ENCODE measurements at places on chromosomes 6 and 20.

- DNase-seq = no peak
Measured at GRCh38 chr6:68726337-68726736, 91.3 kb downstream of the ADGRB3 start.

GRCh38 chr20:52847029-52847660 lies 125.0 kb upstream of the TSHZ2 start:
- no peak for DNase-seq

DNA sequence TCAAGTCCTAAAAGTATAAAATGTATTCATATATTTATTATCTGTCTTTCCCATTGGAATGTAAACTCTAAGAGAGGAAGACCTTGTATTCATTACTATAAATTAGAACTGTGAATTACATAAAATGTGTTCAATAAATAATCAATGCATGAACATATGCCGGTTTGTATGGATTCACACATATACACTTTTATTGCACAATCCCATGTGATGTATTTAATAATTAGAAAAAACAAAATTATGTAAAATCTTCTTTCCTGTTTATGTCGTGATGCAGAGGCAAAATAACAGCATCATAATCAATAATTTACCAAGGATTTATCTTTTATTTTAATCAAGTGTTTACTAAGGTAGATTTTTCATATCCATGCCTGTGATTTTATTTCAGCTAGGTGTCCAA lies 240.5 kb downstream of the KHDRBS2 start:
- no peak for DNase-seq

DNA sequence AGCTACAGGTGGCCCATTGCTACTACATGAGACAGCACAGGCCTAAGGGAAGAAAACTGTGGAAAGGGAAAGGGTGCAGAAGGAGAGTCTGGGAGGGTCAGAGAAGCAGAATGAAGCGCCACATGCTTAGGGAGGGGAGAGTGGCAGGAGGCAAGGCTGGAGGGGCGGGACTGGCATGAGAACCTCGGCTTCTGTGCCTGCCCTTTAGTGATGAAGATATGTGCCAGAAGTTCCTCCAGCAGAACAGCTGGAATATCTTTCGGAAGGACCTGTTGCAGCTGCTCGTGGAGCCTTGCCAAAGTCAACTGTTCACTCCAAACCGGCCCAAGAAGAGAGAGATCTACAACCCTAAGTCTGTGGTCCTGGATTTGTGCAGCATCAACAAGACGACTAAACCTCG lies 61.8 kb downstream of the CNBD2 start:
- no peak for DNase-seq

DNA sequence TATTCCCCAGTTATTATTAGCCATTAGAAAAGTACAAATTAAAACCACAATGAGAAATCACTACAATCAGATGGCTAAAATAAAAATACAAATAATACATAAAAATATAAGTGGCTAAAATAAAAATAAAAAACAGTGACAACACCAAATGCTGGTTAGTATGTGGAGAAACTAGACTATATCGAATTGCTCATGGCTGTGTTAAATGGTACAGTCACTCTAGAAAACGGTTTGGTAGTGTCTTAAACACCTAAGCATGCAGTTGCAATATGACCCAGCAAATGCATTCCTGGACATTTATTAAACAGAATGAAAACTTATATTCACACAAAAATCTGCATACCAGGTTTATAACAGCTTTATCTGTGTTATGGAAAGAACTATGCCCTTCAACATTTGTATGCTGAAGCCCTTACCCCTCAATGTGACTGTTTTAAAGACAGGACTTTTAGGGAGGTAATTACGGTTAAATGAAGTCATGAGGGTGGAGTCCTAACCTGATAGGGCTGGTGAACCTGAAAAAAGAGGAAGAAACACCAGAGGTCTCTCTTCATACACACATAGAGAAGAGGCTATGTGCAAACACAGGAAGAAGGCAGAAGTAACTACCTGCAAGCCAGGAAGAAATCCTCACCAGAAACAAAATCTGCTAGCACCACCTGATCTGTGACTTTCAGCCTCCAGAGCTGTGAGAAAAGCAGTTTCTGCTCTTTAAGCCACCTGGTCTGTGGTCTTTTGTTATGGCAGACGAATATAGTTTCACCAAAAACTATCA lies 84.9 kb downstream of the ASCC3 start:
- DNase-seq = no peak

DNA sequence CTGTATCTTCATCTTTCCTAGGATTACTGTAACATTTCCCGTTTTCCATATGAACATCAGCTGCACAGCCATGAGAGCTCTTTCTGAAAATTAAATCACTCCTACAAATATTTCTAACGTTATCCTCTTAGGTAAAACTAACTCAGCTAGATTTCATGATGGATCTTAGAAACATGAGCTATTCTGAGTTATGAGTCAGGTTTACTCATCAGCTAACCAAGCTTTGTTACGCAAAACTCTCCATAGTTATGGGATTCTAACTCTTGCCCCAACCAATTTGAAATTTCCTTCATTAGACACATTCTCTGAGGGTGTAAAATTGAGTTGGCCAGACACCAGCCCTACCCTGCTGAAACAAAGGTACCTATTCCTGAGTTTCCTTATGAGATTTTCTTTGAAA lies 14.0 kb downstream of the DEFB110 start:
- DNase-seq = no peak

DNA sequence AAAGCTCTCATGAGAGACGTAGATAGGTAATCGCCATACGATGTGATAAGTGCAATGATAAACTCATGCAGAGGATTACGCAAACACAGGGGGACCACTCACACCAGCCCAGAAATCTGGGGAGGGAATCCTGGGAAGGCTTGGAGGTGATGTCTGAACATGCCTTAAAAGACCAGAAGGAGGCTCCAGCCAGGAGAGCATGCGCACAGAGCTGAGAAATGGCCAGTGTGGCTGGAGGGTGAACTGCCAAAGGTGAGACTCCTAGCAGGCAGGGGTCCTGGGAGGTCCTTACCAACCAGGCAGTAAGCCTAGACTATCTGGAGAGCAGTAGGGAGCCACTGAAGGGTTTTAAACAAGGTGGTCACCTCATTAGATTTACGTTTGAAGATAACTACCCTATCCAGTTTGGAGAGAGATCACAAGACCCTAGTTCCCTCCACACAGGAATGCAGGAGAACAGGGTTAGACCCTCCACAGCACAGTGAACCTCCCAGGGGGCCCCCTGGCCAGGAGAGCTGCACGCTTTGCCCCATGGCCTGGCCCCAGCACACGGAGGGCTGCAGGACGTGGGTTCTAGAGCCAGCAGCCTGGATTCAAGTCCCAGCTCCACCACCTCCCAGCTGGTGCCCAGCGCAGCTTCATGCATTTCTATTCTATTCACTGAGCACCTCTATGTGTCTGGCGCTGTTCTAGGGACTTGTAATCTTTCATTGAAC lies 13.1 kb downstream of the MDFI start:
- no peak for DNase-seq

DNA sequence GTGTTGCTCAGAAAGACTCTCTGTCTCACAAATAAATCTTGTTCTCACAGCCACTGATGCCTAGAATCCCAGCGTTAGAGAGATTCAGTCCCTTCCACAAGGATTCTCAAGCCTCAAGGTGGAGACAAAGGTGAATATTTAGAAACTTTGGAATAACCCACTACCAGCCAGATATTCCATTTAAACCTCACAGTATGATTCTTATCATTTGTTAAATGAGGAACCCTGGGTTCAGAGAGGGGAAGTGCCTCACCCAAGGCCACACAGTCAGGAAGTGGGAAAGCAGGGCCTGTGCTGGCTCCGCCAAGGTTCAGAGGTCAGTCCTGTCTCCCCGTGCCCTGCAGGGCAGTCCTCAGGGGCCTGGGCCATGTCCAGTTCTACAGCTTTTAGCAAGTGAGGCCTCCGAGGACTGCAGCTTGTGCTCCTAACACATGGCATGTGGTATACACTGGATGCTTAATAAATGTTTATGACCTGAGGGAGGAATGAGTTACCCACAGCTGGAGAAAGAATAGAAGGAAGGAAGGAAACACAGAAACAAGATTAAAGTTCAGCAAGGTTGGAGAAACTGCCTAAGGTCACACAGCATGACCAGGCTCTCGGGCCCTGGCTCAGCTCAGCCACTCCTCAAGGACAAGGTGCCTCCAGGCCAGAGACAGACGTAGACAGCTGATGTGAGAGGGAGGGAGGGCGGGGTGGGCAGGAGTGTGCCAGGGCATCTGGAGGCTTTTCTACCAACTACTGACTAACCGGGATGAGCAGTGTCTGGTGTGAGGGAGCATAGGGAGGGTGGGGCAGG lies 3.9 kb upstream of the TGM2 start:
- peak; percentile 91 for DNase-seq

DNA sequence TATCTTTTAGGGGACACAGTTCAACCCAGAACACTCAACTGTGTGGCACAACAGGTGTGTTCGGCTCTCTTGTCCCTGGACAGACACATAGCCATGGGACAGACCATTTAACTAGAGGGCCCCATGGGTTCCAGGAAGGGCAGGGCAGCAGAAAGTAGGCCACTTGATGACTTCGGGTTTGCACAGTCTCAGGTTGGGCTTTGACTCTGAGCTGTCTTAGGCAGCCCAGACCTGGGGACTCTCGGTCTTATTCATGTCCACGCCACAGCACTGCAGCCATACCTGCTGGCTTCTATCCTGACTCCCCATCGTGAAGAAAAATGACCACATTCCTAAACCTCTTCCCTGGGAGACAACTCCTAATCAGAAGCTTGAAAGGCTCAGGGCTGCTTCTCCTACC lies 146.1 kb upstream of the AKAP12 start:
- DNase-seq = no peak

GRCh38 chr6:100266494-100267401 lies 198.0 kb downstream of the SIM1 start:
- DNase-seq = no peak

- DNase-seq = no peak
Measured at GRCh38 chr6:131861381-131861780, 53.6 kb downstream of the ENPP1 start.

GRCh38 chr6:143772116-143773086 lies 70.7 kb upstream of the LTV1 start:
- peak; percentile 32 for DNase-seq

DNA sequence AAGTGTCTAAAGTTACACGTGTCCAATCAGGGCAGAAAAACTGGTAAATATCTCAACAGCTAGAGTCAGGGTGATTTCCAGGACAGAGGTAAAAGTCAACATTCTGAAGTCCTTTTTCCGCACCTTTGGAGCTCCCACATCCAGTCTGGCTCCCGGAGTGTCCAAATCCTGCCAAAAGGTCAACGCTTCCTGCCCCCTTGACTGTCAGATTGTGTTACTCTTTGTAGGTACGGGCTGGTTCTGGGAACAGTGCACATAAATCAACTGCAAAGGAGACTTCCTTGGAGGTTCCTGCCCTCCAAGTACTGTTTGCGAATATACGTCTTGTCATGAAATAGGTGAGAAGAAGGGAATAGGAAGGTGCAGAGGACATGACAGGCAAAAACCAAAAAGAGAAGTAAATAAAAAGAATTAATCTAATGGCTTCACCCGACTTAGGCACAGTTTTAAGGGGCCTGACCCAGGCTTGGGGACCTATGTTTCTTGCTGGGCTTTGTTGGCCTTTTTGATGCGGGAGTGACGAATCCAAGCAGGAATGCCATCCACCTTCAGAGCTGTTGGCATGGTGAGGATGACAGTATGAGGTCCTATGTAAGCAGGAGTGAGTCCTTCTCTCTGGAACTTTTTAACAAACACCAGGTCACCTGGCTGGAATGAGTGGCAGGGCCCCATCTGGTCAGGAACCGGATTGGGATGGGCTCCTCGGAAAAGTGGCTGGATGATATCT lies 155.4 kb downstream of the TRIM27 start:
- DNase-seq = no peak

DNA sequence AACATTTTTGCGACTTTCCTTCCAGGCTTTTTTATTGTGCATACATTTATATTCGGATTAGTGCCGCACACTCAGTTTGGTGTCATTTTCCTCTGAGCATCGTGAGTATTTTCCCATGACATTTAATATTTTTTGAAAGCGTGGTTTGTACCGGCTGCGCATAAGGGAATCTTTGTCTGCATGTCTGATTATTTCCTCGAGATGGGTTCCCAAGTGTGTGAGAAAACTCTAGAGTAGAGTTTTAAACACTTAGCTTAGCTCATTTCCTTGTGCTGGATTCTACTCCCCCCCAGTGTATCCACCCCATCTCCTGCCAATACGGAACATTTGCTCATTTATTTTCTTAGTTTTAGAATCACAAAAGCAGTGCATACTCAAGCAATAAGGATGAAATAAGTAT lies 94.3 kb downstream of the CDC5L start:
- no peak for DNase-seq

DNA sequence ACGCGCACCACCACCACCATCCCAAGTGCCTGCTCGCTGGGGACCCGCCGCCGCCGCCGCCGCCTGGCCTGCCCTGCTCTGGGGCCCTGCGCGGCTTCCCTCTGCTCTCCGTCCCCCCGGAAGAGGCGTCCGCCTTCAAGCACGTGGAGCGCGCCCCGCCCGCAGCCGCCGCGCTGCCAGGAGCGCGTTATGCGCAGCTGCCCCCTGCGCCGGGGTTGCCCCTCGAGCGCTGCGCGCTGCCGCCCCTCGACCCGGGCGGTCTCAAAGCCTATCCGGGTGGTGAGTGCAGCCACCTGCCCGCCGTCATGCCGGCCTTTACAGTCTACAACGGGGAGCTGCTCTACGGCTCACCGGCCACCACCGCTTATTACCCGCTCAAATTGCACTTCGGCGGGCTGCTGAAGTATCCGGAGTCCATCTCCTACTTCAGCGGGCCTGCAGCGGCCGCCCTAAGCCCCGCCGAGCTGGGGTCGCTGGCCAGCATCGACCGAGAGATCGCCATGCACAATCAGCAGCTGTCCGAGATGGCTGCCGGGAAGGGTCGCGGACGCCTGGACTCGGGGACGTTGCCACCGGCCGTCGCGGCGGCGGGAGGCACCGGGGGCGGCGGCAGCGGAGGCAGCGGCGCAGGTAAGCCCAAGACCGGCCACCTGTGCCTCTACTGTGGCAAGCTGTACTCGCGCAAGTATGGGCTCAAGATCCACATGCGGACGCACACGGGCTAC lies 7.2 kb downstream of the PRDM13 start:
- DNase-seq = no peak

- DNase-seq = no peak
Measured at GRCh38 chr6:47741807-47742206, 40.0 kb upstream of the OPN5 start.

- DNase-seq = no peak
Measured at GRCh38 chr6:162190981-162191380, 536.6 kb downstream of the PRKN start.

- no peak for DNase-seq
Measured at GRCh38 chr20:13625304-13625979, 13.3 kb downstream of the TASP1 start.

DNA sequence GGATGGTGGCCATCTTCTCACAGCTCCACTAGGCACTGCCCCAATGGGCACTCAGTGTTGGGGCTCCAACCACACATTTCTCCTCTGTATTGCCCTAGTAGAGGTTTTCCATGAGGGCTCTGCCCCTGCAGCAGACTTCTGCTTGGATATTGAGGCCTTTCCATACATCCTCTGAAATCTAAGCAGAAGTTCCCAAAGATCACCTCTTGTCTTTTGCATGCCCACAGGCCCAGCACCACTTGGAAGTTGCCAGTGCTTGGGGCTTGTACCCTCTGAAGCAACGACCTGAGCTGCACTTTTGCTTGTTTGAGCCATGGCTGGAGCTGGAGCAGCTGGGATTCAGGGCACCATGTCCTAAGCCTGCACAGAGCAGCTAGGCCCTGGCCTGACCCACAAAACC lies 189.1 kb upstream of the EYS start:
- DNase-seq = no peak
